Activated T-helper 1 cell treated with Interleukin-2 at 50 U/mL for 16 hours (primary cell): ENCODE measurements at places on chromosomes 12 and 14.

DNA sequence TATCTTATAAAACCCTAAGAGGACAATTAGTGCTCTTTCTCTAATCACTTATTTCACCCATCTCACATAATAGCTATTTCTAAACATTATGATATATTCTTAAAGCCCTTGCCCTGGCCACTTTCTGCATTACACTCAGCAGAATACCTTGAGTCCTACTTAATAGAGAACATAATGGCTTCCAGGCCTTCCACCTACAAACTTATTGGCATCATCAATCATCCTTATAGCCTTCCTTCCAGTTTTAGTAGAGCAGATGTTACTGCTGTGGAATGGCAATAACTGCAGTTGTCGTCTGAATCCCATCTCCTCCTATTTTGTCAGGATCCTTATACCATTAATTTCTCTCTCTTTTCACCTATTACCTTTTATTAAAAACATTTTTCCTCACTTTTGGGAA is 1127.4 kb downstream of the LRFN5 start:
- no peak for DNase-seq

- no peak for DNase-seq
Measured at GRCh38 chr12:122048151-122048550, 26.5 kb downstream of the BCL7A start.

GRCh38 chr12:29333178-29333577 is 47.8 kb downstream of the ERGIC2 start:
- DNase-seq, result no peak

GRCh38 chr12:6529291-6529737 is 5.0 kb upstream of the GAPDH start:
- no peak for DNase-seq

- DNase-seq, result no peak
Measured at GRCh38 chr12:66119870-66120241, 10.7 kb downstream of the LLPH start.

DNA sequence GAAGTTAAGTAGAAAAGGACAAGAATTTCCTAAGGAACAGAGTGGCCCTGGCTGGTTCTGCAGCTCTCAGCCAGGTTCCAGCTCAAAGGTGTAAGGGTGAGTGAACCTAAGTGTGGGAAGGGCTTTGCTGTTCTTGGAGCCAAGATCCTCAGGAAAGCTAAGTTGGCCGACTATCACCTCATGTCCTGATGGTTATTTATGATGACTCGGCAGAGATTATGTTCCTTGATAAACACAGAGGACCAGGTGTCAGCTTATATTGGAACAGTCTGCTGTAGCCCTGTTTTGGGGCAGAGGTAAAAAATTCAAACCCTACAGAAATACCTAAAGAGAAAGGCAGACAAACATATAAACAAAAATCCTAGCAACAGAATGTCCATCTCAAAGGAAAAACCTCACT is 128.5 kb downstream of the TBX3 start:
- DNase-seq, result no peak

DNA sequence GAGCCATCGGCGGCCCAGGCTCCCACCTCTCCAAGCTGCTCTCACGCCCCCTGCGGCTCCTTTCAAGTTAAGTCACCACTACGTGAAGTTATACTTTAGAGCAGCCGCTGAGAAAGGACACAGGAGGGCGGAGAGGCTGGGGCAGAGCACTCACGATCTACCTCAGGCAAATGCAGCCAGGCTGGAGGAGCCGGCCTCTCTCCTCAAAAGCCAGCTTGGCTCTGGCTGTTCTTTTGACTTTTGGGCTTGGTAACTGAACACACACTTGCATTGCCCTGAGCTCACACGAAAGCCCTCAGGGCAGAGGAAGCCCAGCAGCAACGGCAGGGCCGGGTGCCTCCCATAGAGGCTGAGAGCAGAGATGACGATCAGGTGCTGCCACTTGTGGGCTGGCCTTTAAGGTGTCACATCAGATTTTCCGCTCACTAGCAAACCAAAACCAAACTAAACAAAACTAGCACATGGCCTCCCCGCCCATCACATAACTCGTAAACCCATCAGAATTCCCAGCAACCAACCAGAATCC is 75.2 kb downstream of the PITPNM2 start:
- peak; percentile 61 for DNase-seq

DNA sequence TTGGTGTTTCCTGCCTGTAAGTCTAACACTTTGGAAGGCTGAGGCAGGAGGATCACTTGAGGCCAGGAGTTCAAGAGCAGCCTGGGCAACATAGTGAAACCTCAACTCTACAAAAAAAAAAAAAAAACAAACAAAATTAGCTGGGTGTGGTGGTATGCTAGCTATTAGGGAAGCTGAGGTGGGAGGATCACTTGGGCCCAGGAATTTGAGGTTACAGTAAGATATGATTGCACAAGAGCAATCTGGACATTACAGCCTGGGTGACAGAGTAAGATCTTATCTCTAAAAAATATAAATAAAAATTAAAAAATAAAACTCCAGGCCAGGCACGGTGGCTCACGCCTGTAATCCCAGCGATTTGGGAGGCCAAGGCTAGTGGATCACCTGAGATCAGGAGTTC is 39.8 kb upstream of the CMKLR1 start:
- no peak for DNase-seq

- DNase-seq, result no peak
Measured at GRCh38 chr14:100416921-100417860, 94.1 kb downstream of the SLC25A47 start.

DNA sequence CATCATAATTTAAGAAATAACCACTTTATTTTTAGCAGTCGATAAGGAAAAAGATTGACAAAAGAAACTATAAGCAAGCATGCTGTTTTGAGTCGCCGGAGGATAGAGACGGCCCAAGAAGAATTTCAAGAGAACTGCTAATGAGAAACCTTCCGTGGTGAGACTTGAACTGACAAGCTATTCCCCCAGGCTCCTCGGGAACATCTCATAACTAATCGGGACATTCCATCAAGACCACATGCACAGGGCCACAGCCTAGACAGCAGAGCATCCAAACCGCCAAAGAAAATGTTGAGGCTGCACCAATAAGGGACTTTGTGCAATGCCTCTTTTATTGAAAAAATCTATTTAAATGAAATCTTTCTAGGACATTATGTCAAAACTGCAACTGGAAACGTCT is 51.0 kb downstream of the YEATS4 start:
- DNase-seq, result no peak

DNA sequence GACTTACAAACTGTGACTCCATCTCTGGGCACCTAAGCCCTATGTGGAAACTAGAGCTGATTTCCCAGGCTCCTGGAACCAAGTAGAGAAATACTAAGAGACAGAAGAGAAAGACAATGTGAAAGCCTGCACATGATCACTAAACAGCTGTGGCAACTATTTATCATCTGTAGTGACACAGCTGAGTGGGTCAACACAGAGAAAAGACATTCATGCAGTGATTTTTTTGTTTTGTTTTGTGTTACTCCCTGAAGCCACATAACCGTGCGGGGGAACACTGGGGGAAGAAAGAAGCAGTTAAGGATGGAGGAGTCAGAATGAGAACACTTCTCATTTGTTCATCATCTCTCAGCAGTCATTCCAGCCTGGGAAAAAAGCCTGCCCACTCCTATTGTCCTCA is 1.5 kb downstream of the PRR4 start:
- DNase-seq, result no peak

DNA sequence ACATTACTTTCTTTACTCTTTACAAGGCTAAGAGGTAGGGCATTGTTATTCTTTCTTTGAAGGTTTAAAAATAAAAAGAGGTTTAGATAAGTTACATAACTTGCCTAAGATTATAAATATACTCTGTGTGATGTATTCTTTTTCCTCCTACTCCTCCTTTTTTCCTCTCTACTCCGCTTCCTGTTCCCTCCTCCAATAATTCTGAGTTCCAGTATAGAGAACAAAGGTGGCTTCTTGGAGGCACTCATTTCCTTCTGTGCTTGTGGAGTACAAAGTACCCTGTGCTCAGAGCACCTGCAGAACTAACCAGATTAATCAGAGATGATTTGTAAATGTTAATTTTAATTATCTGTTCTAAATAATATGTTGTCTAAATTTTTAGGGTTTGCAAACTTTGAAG is 11.3 kb downstream of the LRRC9 start:
- no peak for DNase-seq

DNA sequence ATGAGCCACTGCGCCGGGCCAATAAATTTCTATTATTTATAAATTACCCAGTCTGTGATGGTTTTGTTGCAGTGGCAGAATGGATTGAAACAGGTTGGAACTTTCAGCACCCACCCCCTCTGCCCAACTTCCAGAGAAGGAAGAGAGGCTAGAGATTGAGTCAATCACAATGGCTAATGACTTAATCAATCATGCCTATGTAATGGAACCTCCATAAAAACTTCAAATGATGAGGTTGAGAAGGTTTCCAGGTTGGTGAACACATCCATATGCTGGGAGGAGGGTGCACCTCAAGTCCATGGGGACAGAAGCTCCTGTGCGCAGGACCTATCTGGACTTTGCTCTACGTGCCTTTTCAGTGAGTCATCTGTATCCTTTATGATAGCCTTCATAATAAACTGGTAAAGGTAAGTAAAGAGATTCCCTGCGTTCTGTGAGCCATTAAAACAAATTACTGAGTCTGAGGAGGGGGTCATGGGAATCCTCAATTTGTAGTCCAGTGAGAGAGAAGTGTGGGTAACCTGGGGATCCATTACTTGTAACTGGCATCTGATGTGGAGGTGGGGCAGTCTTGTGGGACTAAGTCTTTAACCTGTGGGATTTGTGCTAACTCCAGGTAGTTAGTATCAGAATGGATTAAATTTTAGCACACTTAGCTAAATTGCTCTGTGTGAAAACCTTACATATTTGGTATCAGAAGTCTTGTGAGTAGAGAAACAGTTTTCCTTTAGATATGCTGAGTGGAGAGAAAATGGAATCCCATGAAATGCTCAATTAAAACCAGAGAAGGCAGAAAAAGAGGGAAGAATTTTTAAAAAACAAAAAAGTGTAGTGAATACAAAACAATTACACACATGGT is 11.7 kb upstream of the NGDN start:
- DNase-seq, result no peak

DNA sequence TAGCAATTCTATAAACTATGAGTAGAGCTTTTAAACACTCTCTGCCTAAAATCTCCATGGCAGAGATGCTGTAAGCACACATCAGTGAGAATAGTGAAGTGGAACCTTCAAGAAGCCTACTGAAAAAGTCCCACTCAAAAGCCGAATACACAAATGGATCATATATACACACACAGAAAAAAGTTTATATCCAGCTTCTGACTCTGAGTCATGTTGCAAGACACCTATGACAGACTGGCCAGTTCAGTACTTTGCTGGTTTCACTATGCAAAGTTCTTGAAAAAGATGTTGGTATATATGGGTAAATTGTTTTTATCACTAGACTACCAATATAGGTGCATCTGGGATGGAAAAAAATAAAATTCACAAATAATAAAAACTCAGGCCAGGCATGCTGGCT is 126.1 kb downstream of the KCNK10 start:
- DNase-seq, result no peak

GRCh38 chr12:123026094-123026853 is 45.8 kb downstream of the ARL6IP4 start:
- DNase-seq, result no peak

- DNase-seq, result no peak
Measured at GRCh38 chr12:7023114-7023513, 4.8 kb upstream of the LPCAT3 start.

DNA sequence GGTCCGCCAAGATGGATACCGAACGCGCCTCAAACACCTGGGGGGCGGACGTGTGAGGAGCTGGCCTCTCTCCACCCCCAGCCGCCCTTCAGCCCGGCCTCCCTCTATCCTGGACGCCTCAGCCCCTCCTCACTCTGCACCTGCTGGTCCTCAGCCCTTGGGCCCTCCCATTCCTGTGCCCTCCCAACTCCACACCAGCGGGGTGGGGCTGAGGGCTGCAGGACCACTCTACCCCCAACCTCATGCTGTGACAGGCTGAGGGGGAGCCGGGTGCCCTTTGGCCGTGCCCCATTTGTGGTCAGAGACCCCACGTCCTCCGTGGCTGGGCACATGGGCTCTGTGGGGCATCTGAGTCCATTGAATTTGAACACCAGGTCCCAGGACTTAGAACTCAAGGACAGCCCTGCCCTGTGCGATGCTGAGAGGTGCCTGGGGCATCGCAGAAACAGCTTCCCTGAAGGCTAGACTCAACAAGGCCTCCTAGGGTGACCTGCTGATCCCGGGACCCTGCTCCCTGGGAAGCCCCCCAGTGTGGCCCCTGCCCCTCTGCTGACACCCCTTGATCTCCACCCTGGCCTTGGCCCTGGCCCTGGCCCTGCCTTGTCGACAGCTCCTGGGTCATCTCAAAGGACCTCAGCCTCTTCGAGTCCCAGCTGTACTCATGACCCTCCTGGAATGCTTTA is 82.0 kb upstream of the SFSWAP start:
- DNase-seq, result no peak

- DNase-seq, result no peak
Measured at GRCh38 chr14:95025941-95026340, 131.4 kb downstream of the DICER1 start.

DNA sequence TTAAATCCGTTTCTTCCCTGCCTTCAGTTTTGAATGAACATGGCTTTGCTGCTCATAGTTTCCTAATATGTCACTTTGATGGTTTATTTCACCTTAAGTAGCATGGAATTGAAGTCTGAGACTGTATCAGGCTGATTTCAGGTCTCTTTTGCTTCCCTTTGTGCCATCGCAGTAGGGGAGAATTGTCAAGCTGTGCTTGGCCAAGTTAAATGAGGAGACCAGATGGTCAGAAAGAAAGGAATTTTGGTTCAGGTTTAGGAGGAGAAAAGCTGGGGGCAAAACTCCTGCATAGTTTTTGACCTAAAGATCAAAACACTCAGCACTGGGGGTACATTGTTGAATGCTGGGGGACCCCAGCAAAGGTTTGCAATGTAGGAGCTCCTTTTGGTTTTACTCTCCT is 398.4 kb downstream of the NUAK1 start:
- no peak for DNase-seq

DNA sequence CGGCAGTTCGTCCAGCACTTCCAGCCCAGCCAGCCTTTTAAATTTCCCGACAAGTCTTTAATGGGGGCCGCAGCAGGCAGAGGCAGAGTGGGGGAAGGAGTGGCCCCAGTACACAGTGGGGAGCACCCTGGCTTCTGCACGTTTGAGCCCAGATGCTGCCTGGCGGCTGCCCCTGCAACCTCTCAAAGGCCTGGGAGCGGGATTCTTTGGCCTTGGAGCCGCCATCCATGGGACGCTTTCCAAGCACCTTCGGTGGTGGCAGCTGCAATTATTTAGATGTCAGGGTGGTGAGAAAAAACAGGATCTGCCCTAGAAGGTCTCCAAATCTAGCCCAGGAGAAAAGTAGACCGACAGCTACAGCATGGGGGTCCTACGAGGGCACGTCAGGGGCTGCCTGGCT is 46.0 kb downstream of the FAM222A start:
- no peak for DNase-seq

GRCh38 chr12:3935078-3935477 is 61.9 kb upstream of the PARP11 start:
- no peak for DNase-seq

GRCh38 chr14:75310295-75311111 is 31.9 kb downstream of the FOS start:
- no peak for DNase-seq

GRCh38 chr14:68271913-68272391 is 452.4 kb downstream of the RAD51B start:
- DNase-seq, result no peak
